ENCODE measurements at places on chromosomes 13 and 19.
A peak's percentile ranks its signal among the peaks of the same experiment; 100 is the strongest.

DNA sequence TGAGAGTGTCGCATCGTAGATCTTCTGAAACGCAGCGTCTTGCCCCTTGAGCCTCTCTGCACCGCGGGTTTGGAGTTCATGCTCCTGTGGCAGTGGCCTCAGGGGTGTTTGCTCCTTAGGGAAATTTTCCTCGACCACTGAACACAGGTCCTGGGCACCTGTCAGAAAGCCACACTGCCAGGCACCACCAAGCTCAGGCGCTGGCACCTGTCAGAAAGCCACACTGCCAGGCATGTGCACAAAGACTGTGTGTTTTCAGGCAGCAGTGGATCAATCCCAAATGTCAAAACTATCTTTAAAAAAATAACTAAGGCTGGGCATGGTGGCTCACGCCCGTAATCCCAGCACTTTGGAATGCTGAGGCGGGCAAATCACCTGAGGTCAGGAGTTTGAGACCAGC lies 87.1 kb downstream of the ATP11A start:
- DNase-seq, result no peak

DNA sequence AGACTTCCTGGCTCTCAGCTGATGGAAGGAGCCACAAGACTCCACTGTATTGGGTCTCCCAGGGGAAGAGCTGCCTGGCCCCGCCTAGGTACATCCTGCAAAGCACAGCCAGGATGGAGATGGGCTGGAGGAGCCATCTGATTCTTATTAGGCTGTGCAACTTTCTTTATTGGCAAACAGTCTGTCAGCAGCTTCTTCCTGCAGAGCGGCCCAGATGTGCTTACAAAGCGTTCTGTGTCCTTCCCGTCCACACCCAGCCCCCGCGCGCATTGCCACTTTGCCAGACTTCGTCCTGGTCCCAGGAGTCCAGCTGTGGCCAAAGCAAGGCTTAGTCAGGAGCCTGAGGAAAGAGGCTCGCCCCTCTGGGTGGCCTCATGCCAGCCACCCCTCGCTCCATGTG lies 409.3 kb downstream of the ZNF536 start:
- DNase-seq, result no peak

DNA sequence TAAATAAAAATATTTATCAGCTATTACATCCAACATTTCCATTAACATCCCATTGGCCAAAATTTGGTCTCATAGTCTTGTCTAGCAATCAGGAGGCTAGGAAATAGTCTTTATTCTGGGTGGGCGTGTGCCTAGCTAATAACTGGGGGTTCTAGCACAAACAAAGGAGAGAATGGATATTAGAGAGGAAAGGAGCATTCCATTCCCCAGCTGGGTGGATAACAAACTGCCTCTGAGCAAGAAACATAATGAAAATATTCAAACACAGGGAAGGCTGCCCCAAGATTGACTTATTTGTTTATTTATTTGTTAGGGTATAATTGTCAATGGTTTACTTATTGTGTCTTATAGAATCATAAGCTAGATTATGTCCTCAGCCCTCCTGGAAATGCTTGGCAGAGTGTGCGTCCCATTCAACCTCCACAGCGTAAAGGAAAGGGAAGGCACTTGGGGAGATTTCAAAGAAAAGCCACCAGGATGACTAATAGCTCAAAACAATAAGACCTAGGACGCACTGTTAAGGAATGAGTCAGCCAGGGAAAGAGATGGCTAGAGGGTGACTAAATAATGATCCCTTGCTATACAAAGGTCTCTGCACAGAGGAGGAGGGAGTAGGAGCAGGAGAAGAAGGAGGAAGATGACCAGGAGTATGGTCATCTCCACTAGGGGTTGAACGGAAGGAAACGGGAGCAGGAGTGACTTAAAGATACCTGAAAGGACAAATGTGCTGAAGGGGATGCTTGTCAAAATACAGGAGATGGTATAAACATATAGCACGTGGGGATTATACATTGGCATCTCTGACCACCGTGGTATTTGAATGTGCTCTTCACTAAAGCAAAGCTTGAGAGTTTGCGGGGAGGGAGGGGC lies 23.5 kb upstream of the USP12 start:
- peak; percentile 45 for DNase-seq

GRCh38 chr19:43789029-43789428 lies 8.3 kb upstream of the KCNN4 start:
- peak; percentile 80 for DNase-seq

DNA sequence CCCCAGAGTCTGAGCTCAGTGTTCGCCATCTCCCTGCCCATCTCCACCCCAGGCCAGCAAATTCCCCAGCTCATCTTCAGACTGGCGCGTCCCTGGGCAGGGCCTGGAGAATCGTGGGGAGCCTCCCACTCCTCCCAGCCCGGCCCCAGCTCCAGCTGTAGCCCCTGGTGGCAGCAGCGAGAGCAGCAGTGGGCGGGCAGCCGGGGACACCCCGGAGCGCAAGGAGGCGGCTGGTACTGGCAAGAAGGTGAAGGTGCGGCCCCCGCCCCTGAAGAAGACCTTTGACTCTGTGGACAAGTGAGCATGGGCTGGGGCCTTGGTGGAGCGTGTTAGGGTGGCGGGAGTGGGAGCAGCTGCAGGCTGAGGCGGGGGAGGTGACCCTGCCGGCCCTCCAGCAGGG lies 8.4 kb upstream of the PRR19 start:
- peak; percentile 65 for DNase-seq

GRCh38 chr19:13505761-13506470 lies 363 bp downstream of the CACNA1A start:
- peak; percentile 73 for DNase-seq

DNA sequence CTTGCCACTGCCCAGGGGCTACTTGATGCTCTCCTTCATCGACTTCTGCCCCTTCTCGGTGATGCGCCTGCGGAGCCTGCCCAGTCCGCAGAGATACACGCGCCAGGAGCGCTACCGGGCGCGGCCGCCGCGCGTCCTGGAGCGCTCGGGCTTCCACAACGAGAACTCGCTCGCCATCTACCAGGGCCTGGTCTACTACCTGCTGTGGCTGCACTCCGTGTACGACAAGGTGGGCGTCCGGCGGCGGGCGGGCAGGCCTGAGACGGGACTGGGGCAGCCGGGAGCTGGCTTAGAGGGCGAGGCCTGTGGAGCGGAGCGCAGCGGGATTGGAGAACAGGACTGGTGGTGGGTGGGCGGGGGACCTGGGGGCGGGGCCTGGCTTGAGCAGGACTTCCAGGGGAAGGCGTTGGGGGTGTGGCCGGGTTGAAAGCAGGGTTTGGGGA lies 12.7 kb upstream of the PSMD8 start:
- peak; percentile 99 for DNase-seq

DNA sequence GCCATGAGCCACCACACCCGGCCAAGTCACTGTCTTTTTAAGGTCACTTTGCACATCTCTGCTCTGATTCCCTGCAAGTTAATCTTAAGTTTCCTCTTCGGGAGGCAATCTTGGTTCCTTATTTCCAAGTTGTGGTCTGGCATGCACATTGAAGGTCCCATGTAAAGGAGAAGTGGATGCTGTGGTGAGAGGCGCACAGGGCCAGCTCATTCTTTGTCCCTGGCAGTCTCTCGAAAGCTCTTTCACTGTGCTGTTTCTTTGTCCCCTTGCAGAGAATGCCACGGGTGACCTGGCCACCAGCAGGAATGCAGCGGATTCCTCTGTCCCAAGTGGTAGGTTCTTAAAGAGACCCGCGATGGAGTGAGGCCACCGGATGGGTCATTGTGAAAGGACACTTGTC lies 16.4 kb upstream of the C19orf33 start:
- DNase-seq, result no peak

- DNase-seq, result peak; percentile 44
Measured at GRCh38 chr13:97124915-97125809, 97.0 kb upstream of the MBNL2 start.

GRCh38 chr19:50315773-50316448 lies 13.3 kb downstream of the KCNC3 start:
- peak; percentile 86 for DNase-seq

DNA sequence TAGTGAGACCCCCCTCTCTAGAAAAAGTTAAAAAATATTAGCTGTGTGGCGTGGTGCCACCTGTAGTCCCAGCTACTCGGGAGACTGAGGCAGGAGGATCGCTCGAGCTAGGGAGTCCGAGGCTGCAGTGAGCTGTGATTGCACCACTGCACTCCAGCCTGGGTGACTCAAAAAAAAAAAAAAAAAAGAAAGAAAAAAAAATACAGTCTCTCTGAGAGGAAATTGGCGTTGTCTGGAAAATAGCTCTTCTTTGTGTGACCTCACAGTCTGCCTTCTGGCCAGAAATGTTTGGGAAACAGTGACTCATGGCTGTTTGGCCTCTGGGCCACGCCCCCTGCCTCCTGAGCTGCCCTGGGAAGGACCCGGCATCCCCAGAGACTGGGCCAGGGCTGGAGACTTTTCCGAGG lies 10.7 kb downstream of the MARCHF2 start:
- peak; percentile 48 for DNase-seq

GRCh38 chr13:106455777-106456176 lies 79.7 kb downstream of the EFNB2 start:
- DNase-seq, result no peak

DNA sequence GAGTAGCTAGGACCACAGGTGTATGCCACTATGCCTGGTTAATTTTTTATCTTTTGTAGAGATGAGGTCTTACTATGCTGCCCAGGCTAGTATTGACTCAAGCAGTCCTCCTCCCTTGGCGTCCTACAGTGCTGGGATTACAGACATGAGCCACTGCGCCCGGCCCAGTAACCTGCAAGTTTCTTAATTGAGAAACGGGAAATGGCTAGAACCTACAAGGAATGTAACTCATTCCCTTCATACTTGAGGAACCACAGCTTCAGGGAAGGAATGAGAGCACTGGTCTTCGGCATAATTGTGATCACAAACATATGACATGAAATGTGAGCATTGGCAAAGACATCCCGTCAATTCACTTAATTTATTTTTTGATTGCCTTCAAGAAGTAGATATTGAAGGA lies 157.0 kb downstream of the KLF5 start:
- DNase-seq, result no peak

DNA sequence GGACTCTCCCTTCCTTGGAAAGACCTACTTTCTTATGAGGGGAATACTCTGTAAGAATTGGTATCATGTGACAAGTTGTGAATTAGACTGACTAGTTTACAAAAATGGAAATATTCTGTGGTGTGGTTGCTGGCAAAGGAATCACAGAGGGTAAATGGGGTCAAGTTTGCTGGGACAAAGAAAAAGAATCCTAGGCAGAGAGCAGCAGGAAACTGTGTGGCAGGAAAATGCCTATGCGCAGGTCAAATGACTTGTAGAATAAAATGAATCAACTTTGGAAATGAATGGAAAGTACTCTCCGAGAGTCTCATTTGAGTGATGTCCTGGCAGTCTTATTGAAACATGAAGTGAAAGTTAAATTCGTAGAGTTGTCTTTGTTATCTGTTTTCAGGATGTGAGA lies 1250.7 kb downstream of the UQCRFS1 start:
- DNase-seq, result peak; percentile 10

DNA sequence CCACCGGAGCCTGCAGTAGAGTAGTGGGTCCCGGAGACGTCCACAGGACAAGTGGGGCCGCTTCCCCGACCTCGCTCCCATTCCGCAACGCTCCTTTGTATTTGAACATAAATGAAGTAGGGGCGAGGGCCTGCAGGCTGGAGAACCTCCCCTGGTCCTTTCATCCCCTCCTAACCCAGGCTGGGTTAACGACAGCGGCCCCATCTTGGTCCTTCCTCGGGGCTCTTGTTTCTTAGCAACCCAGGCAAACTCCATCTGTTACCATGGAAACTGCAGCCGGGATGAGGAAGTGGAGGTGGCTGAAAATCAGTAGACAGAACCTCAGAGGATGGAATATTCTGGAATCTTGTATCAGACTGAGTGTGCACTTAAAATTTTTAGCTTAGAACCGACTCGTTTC lies 132.6 kb upstream of the USP29 start:
- no peak for DNase-seq

- peak; percentile 41 for DNase-seq
Measured at GRCh38 chr19:1911995-1912394, 6.8 kb downstream of the ADAT3 start.

DNA sequence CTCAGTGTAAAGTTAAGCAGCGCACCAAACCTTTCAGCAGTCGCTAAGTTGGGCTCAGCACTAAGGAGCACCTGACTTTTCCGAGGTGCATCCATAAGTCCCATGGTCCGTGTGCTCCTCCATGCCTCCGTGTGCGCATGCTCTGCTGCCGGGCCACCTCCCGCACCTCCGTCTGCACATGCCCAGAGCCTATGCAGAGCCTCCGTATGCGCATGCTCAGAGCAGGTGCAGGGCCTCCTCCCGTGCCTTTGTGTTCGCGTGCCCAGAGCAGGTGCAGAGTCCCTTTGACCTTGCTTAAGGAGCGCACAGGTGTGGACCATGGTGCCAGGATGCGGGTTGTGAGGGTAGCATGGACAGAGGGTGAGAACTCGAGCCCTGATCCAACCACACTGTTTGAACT lies 46.0 kb downstream of the ATP11A start:
- peak; percentile 78 for DNase-seq

DNA sequence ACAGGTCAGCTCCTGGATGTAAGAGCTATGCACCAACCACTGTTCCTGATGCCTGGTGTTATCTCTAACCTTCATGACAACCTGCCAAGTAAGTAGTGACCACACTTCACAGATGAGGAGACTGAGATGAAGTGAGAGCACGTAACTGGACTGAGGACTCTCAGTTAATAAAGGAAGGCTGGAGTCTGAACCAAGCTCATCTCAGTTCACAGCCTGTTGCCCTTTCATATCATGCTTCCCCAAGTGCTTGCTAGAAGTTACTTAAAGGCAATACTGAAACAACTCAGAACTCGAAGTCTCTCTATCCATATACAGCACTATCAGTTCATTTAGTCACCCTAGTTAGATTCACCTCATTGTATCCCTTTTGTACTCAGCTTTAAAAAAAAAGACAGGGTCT lies 119.7 kb downstream of the ABCC4 start:
- DNase-seq, result no peak

GRCh38 chr19:19531951-19532805 lies 3.5 kb downstream of the YJEFN3 start:
- DNase-seq, result peak; percentile 94

Data from GM23338 (cell line).